ENCODE measurements at places on chromosomes 16 and 17.
A peak's percentile ranks its signal among the peaks of the same experiment; 100 is the strongest.

GRCh38 chr17:61411261-61412142 is 11.9 kb downstream of the TBX2 start:
- DNase-seq, result peak; percentile 60

- DNase-seq, result no peak
These were observed 20.5 kb downstream of the TCF25 start for GRCh38 chr16:89893642-89894548.

DNA sequence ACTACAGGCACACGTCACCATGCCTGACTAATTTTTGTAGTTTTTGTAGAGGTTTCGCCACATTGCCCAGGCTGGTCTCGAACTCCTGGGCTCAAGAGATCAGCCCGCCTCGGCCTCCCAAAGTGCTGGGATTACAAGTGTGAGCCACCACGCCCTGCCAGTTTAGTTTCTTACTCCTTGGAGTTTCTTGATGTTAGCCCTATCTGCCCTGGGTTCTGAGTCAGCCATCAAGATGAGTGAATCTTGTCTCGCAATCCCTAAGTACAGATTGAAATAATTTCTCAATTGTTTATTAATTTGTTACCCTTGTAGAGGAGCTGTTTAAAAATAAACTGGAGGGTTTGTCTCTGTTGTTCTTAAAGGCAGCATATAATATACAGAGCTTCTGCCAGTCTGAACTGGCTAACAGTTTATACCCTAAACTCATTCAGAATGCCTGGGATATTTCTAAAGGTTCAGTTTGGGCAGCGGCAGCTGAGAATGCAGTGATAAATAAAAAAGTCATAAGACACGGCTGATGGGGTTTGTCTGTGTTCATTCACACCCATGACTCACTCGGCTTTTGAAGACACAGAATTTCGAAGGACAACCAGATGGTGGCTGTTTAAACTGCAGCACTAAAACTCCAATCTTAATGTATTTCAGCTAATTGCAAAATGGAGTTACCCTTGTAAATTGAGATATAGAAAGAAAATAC is 39.6 kb downstream of the GPRC5B start:
- no peak for DNase-seq

DNA sequence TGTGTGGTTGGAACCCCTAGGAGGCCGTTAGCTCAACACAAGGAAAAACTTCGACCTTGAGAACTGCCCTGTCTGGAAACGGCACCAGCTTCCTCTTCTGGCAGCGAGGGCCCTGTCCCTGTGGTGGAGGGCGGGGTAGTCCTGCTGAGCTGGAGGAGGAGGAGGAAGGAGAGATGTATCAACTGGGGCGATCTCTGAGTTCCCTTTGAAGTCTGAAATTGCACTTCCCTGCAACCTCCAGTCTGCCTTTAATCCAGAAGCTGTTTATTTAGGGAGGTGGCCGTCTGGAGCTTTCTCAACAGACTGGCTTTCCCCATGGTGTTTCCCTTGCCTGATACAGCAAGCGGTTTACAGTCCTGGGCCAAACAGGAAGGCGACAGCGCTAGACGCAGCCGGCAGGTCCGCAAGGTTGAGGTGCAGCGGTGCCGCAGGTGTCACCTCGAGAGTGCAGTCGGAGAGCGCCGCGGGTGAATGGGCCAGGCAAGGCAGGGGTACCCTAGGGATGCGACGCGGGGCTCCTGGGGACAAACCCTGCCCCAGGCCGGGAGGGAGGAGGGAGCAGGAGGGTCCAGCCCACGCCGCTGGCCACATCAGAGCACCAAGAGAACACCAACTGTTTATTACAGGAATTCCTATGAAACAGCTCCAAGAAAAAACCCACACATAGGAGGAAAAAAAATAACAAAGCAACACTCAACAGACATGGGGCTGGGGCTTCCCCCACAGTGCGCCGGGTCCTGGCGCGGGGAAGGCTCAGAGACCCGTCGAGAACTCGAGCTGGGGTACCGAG is 11.4 kb upstream of the MRPS23 start:
- DNase-seq, result peak; percentile 61

GRCh38 chr17:70028397-70028796 is 46.6 kb upstream of the KCNJ16 start:
- DNase-seq, result no peak

GRCh38 chr16:67199808-67200198 is 872 bp downstream of the ELMO3 start:
- no peak for DNase-seq

GRCh38 chr17:46879101-46879500 is 27.7 kb downstream of the WNT9B start:
- DNase-seq, result no peak

GRCh38 chr17:21397341-21398190 is 21.4 kb downstream of the KCNJ12 start:
- no peak for DNase-seq

GRCh38 chr17:4199818-4200402 is 56.9 kb downstream of the CYB5D2 start:
- peak; percentile 34 for DNase-seq

DNA sequence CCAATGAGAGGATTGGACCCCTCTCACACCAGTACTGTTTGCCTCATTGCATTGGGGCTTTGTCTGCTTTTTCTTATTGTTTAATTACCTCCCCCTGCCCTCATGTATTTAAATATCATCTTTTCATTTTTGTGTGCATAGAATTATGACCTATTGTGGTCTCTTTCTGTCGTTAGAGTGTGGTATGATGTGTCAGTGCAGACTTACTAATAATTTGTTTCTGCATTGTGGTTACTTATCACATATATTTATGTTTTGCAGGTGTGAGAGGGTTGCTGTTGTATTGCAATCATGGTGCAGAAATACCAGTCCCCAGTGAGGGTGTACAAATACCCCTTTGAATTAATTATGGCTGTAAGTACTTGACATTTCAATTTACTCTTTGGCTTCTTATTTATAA is 2.5 kb downstream of the SEC14L1 start:
- no peak for DNase-seq

DNA sequence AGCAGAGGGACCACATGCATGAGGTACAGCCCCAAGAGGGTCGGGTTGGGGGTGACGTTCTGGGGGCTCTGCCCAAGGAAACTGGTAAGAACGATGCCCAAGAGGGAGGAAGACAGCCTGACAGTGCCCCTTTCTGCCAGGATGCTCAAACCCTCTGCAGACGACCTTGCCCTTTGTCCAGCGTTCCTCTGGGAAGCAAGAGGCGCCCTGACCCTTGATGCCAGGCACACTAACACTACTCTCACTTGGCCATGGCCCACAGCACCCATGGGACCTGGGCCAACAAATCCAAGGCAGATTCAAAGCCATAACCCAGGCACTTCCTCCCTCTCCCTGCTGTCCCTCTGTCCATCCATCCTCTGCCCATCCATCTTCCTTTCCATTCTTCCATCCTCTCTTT is 20.4 kb downstream of the TK2 start:
- no peak for DNase-seq

GRCh38 chr17:83138820-83139219 is 59.4 kb downstream of the METRNL start:
- no peak for DNase-seq

GRCh38 chr17:82108038-82108437 is 10.0 kb upstream of the FASN start:
- no peak for DNase-seq

GRCh38 chr16:87636050-87636684 is 33.9 kb downstream of the JPH3 start:
- DNase-seq, result peak; percentile 83

DNA sequence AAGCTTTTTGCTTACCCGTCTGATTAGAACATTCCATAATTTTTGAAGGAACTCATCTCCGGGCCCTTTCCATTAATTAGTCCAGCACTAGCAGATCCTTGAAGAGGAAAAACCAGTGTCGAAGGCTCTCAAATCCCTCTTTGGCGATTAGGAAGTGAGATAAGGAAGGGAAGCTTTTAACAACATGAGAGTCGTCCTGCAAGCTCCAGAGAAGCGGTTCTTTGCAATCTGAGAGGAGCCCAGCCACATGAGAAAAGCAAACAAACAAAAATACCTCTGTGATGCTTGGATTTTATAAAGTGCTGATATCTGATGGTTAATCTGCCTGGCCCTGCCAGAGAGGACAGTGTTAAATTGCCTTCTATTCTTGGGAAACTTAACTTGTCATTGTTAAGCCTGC is 339.8 kb upstream of the SALL1 start:
- no peak for DNase-seq

DNA sequence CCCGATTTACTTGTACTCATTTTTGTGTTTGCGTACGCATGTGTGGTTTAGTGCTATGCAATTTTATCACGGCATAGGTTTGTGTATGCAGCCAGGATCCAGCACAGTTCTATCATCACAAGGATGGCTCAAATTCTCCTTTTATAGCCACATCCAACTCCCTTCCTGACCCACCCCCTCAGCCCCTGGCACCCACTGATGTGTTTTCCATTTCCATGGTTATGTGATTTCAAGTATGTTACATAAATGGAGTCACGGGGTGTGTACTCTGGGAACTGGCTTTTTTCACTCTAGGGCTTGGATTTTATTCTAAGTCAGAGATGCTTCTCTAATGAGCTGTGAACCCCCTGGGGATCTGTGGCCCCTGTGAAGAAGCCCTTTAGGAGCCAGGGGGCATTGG is 16.8 kb downstream of the IL4R start:
- no peak for DNase-seq

DNA sequence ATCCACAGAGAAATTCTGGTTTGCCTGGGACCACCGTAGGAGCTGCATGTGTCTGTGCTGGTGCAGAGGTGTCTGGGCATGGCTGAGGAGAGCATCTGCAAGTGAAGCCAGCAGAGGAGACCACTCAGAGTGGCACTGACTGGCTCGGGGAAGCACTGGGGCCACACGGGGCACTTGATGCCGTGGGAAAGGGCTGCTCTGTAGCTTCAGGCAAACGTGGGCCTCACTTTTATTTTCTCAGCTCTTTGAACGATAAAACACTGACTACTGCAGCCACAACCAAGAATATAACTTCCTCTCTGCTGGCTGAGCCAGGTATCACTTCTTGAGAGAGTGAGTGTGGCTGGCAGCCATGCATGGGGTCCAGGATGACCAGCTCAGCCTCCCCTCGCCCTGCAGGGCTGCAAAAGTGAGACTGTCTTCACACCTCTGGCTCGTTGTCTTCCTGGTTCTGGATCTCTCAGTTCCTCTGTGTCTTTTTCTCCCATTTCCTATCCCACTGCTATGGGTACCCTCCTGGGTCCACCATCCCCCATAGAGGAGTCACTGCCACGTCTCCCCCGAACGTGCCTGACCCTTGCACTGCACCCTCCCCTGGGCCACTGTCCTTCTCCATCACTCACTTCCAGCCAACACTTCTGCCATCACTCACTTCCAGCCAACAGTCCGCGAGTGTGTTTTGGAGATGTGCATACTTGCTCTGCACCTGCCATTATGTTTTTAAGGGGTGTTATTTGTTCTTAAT is 201.4 kb upstream of the CHMP6 start:
- DNase-seq, result no peak

GRCh38 chr16:22190081-22190775 is 15.8 kb upstream of the EEF2K start:
- peak; percentile 100 for DNase-seq

DNA sequence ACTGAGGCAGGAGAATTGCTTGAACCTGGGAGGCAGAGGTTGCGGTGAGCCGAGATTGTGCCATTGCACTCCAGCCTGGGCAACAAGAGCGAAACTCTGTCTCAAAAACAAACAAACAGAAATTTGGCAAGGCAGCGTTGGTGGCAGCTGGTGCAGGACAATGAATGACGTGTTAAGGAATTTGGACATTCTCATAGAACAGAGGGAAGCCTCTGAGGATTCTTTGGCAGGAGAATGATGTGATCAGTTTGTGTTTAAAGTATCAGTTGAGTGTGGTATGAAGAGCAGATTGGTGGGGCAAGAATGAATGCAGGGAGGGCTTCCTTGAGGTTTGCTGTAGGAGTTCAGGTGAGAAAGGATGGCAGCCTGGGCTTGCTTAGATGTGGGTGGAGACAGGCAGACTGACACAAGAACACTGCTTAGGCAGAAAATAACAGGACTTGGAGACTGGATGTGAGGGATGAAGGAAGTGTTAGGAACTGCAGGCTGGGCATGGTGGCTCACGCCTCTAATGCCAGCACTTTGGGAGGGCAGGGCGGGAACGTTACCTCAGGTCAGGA is 4.8 kb downstream of the CYB5D2 start:
- DNase-seq, result no peak

DNA sequence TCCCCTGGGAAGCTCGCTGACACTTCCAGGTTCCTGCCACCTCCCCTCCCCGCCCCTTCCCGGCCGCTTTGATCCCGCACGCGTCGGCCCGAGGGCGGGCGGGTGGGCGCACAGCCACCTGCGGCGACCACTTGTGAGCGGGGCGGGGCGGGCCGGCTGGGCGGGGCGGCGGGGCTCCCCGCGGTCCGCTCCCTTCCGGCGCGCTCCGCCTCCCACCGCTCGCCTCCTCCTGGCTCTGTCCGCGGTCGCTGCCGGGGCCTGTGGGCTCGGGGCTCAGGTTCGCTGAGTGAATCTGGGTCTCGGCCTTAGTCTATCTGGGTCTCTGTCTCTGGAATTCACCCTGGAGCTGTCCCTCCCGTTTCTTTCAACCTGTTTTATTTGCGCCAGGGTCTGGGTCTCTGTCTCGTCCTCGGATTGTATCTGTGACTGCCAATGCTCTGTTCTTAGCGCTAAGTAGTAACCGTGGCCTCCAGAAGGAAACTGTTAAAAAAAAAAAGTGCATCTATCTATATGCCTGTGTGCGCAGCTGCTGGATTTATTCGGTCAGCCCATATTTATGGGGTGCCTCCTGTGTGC is 2.7 kb upstream of the HES7 start:
- DNase-seq, result peak; percentile 42

DNA sequence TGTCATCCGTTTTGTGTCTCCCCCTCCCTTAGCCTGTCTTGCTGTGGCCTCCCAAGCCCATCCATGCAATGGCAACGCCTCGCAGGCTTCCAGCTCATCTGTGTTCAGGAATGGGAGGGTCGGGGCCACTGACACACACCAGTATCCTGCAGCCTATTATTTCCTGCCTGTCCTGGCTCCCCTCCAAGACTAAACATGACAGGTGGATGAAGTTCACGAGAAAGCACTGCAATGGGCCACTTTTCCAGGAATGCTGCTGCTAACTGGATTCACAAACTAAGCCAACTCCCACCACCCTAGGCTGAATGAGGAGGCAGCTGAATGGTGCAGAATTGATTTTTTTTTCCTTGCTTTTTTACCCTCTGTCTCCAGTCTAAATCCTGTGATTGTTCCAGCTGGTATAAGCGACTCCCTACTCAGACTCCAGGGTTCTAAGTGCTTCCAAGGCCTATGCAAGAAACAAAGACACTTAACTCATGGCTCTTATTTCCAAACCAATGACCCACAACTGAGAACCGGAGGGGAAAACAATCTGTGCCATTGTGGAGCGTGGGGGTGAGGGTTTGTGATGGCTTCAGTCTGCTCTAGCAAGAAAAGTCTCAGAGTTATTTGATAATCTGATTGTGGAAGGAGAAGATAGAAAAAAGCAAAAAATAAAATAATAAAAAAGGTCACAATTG is 23.3 kb downstream of the TMEM100 start:
- DNase-seq, result peak; percentile 5

- no peak for DNase-seq
These were observed 22.7 kb upstream of the MRPS23 start for GRCh38 chr17:57872536-57872935.

GRCh38 chr16:26197707-26198106 is 505.9 kb downstream of the HS3ST4 start:
- DNase-seq, result no peak
